ENCODE measurements at places on chromosomes 13 and 19.

GRCh38 chr19:45324349-45324907 lies 1.8 kb upstream of the CKM start:
- DNase-seq: no peak

GRCh38 chr13:48570216-48570828 lies 37.4 kb upstream of the RCBTB2 start:
- no peak for DNase-seq

DNA sequence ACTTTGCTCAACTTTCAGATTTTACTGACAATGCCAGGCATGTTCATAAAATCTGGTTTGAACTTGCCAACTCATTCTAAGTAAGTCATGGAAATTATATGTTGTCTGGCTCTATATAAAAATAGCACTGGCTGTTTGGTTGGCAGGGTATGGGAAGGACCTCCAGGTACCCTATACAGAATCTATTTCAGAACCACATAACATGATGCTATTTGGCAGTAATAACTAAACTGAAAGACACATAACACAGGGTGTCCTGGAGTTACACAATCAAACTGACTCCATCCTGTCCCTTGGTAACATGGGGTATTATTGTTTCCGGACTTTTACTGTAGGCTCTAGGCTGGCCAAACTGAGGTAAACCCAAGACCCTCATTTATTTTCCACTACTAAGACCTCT lies 248.8 kb downstream of the RGCC start:
- no peak for DNase-seq

GRCh38 chr19:16883522-16883921 lies 5.3 kb upstream of the F2RL3 start:
- no peak for DNase-seq

GRCh38 chr13:37869756-37870488 lies at the start of gene TRPC4:
Gene TRPC4 (minus strand): TSS chr13:37869772. CDS start chr13:37783333, 86,439 bp downstream.
- DNase-seq: no peak

DNA sequence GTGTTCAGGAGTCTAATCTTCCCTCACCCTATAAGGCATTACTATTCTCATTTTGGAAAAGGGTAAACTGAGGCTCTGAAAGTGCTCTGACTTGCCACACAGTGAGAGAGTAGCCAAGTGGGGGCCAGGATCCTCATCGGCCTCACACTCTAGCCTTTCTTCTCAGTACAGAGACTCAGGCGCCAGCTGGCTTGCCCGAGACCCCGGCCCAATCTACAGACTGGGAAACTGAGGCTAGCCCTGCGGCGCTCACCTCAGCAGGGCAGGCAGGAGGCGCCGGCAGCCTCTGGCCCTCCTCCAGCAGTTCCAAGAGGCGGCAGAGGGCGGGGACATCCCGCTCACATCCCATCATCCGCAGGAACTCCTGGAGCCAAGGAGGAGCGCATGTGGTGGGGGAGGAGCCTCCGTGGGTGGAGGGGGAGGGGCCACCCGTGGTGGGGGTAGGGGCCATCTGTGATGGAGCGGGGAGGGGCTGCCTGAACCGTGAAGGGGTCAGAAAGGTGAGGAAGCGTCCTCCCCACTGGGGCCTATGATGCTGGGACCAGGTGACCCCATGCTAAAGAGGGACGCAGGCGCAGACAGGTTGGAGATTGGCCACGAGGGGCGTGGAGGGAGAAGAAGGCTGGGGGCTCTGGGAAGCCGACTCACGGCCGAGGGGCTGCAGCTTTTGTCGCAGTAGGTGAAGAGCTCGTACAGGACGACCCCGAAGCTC lies 8.7 kb upstream of the INSL3 start:
- no peak for DNase-seq

- no peak for DNase-seq
These were observed 43.4 kb downstream of the TNFRSF19 start for GRCh38 chr13:23613596-23613995.

DNA sequence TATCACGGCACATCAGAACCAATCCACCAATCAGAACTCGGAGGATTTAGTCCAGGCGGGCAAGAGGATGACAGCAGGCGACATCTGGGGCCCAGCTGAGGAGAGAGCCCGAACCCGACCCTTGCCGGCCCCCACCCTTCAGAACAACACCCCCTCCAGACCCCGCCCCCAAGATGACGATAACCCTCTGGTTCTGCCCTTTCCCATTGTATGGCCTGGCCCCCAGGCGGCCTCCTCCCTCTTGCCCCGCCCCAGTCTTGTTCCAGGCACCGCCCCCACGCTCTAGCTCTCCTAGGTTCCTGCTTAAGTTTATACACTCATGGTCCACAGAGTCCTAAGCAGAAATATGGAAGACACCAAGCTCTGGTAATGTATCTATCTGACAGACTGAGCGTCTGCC lies 2.8 kb upstream of the ZNF83 start:
- no peak for DNase-seq

- no peak for DNase-seq
These were observed 22.4 kb upstream of the IGFL4 start for GRCh38 chr19:46063201-46063600.

DNA sequence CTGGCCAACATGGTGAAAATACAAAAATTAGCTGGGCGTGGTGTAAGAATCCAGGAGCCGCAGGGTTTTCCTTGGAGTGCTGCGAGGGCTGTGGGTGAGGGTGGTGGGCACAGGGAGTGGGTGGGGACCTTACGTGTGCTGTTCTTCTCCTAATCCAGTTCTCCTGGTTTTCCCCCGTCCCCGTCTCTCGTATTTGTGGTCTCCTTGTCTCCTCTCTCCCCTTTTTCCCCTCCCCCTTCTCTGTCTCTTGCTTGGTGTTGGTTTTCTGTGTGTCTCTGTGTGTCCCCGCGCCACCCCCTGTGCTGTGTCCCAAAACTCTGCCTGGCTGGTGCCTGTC lies 1.7 kb downstream of the SELENOW start:
- no peak for DNase-seq

- no peak for DNase-seq
These were observed 1.3 kb upstream of the AKT2 start for GRCh38 chr19:40286235-40286970.

All from T follicular helper cell (primary cell).